ENCODE measurements at places on chromosomes 7 and 10. TPM values are rescaled to one million over a fixed set of nuclear protein-coding genes. Genes with fewer than 3 reads are reported as not detected.

The VSIR gene
- 0.36 TPM for total RNA-seq

- no peak overlapping the region for H3K27ac ChIP-seq
- H3K36me3 ChIP-seq: no peaks in the 10 kb centered on the region
- H3K4me3 ChIP-seq: no peak overlapping the region
- no peaks in the 10 kb centered on the region for H3K27me3 ChIP-seq
- H3K4me1 ChIP-seq: no peaks in the 10 kb centered on the region
Measured at GRCh38 chr7:15838265-15838664, 151.8 kb upstream of the MEOX2 start.

The HOXA6 gene
- total RNA-seq: 1.3 TPM

DNA sequence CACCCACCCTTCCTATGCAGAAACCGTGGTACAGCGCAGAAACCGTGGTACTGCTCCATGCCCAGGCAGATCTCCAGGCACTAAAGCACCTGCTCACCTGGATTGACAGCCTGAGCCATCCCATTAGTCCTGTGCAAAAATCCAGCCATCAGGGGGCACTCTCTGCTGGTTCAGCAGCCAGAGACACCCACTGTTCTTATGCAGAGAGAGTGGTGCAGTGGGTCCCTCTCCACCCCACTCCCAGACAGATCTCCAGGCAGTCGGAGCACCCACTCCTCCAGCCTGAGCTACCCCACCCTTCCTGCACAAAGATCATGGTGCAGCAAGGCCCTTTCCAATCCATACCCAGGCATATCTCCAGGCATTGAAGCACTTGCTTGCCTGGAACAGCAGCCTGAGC, 219.8 kb downstream of the CTNNA3 start:
- no peaks in the 10 kb centered on the region for H3K36me3 ChIP-seq
- no peak for DNase-seq
- H3K4me3 ChIP-seq: no peak overlapping the region
- H3K27ac ChIP-seq: no peak overlapping the region

DNA sequence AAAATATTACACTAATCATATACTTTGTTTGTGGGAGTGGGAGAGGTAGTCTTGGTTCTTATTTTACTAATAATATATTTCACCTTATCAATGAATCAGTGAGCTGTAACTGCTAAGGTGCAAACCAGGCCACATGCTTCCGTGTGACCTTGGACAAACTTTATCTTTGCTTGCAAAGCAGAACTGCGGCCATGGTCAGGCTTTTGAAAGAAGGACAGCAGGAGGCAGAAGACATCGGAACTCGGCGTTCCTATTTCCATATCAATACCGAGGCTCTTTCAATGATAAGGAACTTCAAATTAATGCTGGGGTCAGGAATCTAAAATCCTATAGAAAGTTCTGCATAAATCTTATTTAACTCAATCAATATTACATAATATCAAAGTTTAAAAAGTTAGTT, 491.9 kb upstream of the PFKP start:
- DNase-seq: no peak
- no peak overlapping the region for H3K27ac ChIP-seq
- no peaks in the 10 kb centered on the region for H3K4me1 ChIP-seq
- no peak overlapping the region for H3K4me3 ChIP-seq
- no peaks in the 10 kb centered on the region for H3K27me3 ChIP-seq
- no peaks in the 10 kb centered on the region for H3K36me3 ChIP-seq

The KCP gene
- 1.0 TPM for total RNA-seq

- H3K27me3 ChIP-seq: 0 out of 3 replicates have a peak, but pooled peaks cover 9% of the 10 kb centered on the region
- H3K36me3 ChIP-seq: no peaks in the 10 kb centered on the region
Measured at GRCh38 chr10:131790021-131790420, 110.8 kb upstream of the PPP2R2D start.

- no peak overlapping the region for H3K4me3 ChIP-seq
- no peak overlapping the region for H3K27ac ChIP-seq
- H3K36me3 ChIP-seq: no peaks in the 10 kb centered on the region
- H3K27me3 ChIP-seq: no peaks in the 10 kb centered on the region
Measured at GRCh38 chr7:101081432-101081831, 3.8 kb upstream of the TRIM56 start.

GRCh38 chr7:94355454-94355853, 39.2 kb upstream of the COL1A2 start:
- no peak overlapping the region for H3K4me3 ChIP-seq
- no peaks in the 10 kb centered on the region for H3K4me1 ChIP-seq
- no peak for DNase-seq

DNA sequence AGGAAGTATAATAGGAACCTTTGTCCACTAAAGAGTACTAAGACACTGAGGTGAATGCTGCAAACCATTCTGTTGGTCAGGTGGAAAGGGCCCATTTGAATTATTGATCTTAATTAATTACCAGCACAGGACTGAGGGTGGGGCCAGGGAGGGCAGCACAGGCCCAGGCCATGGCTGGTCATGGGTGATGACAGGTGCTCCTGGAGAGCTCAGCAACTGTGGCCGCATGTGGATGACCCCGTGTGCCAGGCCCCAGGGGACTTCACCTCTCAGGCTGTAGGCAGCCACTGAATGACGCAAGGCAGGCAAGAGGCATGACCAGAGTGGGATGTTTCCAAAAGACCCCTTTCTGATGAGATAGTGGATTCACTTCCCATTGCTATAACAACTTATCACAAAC, 54.2 kb downstream of the HECW1 start:
- no peaks in the 10 kb centered on the region for H3K36me3 ChIP-seq
- H3K4me3 ChIP-seq: no peak overlapping the region
- no peak for DNase-seq
- H3K27me3 ChIP-seq: no peaks in the 10 kb centered on the region

The APBB1IP gene
- total RNA-seq: not detected

The PPP1R3C gene
- 18.7 TPM for total RNA-seq

- no peak for DNase-seq
- H3K4me1 ChIP-seq: no peaks in the 10 kb centered on the region
- no peak overlapping the region for H3K27ac ChIP-seq
- H3K4me3 ChIP-seq: no peak overlapping the region
- H3K36me3 ChIP-seq: no peaks in the 10 kb centered on the region
Measured at GRCh38 chr7:141156407-141156806, 82.5 kb downstream of the TMEM178B start.

The ELOVL3 gene
- 0.69 TPM for total RNA-seq

DNA sequence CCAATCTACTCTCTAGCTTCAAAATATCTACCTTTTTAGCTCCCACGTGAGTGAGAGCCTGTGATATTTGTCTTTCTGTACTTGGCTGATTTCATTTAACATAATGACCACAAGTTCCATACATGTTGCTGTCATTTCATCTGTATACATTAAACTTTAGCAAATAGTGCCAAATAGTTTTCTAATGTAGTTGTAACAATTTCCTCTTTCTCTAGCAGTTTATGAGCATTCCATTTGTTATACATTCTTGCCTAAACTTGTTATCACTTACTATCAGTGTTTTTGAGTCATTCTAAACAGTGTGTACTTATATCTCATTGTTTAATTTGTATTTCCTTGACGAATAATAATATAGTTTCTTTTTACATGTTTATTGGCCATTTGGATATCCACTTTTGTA, 77.2 kb downstream of the NEUROD6 start:
- H3K27me3 ChIP-seq: no peaks in the 10 kb centered on the region
- no peak for DNase-seq
- no peaks in the 10 kb centered on the region for H3K36me3 ChIP-seq
- no peak overlapping the region for H3K4me3 ChIP-seq
- H3K27ac ChIP-seq: no peak overlapping the region

- H3K27ac ChIP-seq: no peak overlapping the region
- no peak overlapping the region for H3K4me3 ChIP-seq
- no peaks in the 10 kb centered on the region for H3K4me1 ChIP-seq
- H3K27me3 ChIP-seq: no peaks in the 10 kb centered on the region
- DNase-seq: no peak
Measured at GRCh38 chr7:98236355-98237185, 15.5 kb downstream of the TECPR1 start.

The HOXA4 gene
- 2.4 TPM for total RNA-seq

DNA sequence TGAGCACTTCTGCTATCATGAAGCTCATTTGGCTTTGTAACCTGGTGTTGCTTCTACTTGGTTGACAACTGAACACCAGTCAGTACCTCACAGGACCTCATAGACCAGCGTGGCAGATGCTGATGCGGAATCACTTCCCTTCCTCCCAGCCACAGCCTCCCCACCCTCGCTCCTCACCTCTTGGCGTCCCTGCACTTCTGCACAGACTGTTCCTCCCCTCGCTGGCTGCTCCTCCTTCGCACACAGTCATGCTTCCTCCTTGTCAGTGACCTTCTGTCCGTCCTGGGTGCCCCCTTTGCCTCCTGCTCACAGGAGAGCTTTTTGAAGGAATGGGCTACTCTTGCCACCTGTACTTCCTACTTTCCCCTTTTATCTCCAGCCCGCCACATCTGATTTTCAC, 61.4 kb upstream of the CTBP2 start:
- no peak for DNase-seq
- H3K4me1 ChIP-seq: no peaks in the 10 kb centered on the region
- H3K36me3 ChIP-seq: no peaks in the 10 kb centered on the region
- no peak overlapping the region for H3K4me3 ChIP-seq

- peaks cover 30% of the 10 kb centered on the region for H3K36me3 ChIP-seq
- H3K4me1 ChIP-seq: no peaks in the 10 kb centered on the region
- H3K27me3 ChIP-seq: no peaks in the 10 kb centered on the region
- no peak for DNase-seq
- no peak overlapping the region for H3K4me3 ChIP-seq
Measured at GRCh38 chr7:99030457-99030856, 113.5 kb downstream of the SMURF1 start.

The CAV1 gene
- total RNA-seq: not detected

The MBL2 gene
- 9.2 TPM for total RNA-seq

The DLX6 gene
- 4.5 TPM for total RNA-seq

DNA sequence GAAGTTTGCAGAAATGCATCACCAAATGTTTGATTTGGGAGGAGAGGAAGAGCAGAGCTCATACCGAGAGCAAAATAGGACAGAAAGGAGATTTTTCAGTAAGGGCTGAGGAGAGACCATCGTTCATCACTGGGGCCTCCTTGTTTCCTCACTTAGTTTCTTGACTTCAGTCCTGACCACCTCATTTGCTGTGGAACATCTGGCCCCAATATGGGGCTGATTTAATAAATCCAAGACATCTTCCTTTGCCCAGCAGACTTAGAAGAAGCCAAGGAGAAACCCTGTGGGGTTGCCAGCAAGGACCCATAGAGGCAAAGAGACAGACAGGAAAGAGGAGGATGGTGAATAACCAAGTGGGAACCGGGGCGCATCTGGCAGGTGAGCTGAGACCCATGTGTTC, 60.4 kb downstream of the CHST3 start:
- peaks cover 84% of the 10 kb centered on the region for H3K4me1 ChIP-seq
- H3K36me3 ChIP-seq: no peaks in the 10 kb centered on the region
- H3K27me3 ChIP-seq: no peaks in the 10 kb centered on the region
- no peak overlapping the region for H3K4me3 ChIP-seq

The TRIM50 gene
- total RNA-seq: 21.1 TPM

GRCh38 chr10:28644647-28645046, 32.7 kb upstream of the BAMBI start:
- peaks cover 2% of the 10 kb centered on the region for H3K27me3 ChIP-seq
- H3K4me1 ChIP-seq: no peaks in the 10 kb centered on the region
- H3K27ac ChIP-seq: no peak overlapping the region
- DNase-seq: no peak

The SGPL1 gene
- 25.0 TPM for total RNA-seq

GRCh38 chr7:17311952-17312351, 13.5 kb downstream of the AHR start:
- H3K4me1 ChIP-seq: peaks cover 20% of the 10 kb centered on the region
- no peak overlapping the region for H3K4me3 ChIP-seq
- no peak for DNase-seq
- H3K27ac ChIP-seq: no peak overlapping the region

- no peaks in the 10 kb centered on the region for H3K27me3 ChIP-seq
- H3K4me1 ChIP-seq: no peaks in the 10 kb centered on the region
- H3K4me3 ChIP-seq: no peak overlapping the region
- H3K27ac ChIP-seq: no peak overlapping the region
- no peak for DNase-seq
Measured at GRCh38 chr10:98391578-98391991, 23.4 kb downstream of the PYROXD2 start.

The BEND7 gene
- total RNA-seq: 15.4 TPM

GRCh38 chr7:112937651-112938415, 147.6 kb upstream of the TMEM168 start:
- H3K27ac ChIP-seq: no peak overlapping the region
- no peaks in the 10 kb centered on the region for H3K36me3 ChIP-seq
- H3K27me3 ChIP-seq: no peaks in the 10 kb centered on the region
- H3K4me1 ChIP-seq: peaks cover 22% of the 10 kb centered on the region

The SFMBT2 gene
- 0.02 TPM for total RNA-seq

DNA sequence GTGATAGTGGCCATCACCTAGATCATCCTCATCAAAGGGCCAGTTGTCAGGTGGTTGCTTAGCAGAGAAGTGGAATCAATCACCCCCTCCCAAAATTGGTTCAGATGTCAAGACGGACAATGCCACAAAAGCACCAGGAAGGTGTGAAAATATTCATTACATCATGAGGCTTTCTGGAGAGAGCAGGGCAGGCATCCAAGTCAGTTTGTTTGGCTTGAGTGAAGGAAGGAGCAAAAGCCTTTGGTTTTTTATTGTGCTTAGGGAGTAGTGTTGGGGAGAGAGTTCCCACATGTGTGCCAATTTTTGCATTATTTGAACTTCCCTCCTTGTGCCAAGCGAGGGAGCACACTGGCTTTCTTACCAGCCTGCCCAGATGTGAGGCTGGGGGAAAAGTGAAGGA, 1082.9 kb downstream of the LRMDA start:
- no peaks in the 10 kb centered on the region for H3K36me3 ChIP-seq
- no peak overlapping the region for H3K27ac ChIP-seq
- no peaks in the 10 kb centered on the region for H3K27me3 ChIP-seq
- no peaks in the 10 kb centered on the region for H3K4me1 ChIP-seq

GRCh38 chr7:50952544-50952943, 169.8 kb upstream of the GRB10 start:
- no peak overlapping the region for H3K4me3 ChIP-seq
- peaks cover 5% of the 10 kb centered on the region for H3K4me1 ChIP-seq
- no peak overlapping the region for H3K27ac ChIP-seq
- H3K27me3 ChIP-seq: no peaks in the 10 kb centered on the region
- H3K36me3 ChIP-seq: no peaks in the 10 kb centered on the region

The GDF2 gene
- total RNA-seq: not detected
